Osteocyte (in vitro differentiated cells): ENCODE measurements at places on chromosomes 7 and 10.

DNA sequence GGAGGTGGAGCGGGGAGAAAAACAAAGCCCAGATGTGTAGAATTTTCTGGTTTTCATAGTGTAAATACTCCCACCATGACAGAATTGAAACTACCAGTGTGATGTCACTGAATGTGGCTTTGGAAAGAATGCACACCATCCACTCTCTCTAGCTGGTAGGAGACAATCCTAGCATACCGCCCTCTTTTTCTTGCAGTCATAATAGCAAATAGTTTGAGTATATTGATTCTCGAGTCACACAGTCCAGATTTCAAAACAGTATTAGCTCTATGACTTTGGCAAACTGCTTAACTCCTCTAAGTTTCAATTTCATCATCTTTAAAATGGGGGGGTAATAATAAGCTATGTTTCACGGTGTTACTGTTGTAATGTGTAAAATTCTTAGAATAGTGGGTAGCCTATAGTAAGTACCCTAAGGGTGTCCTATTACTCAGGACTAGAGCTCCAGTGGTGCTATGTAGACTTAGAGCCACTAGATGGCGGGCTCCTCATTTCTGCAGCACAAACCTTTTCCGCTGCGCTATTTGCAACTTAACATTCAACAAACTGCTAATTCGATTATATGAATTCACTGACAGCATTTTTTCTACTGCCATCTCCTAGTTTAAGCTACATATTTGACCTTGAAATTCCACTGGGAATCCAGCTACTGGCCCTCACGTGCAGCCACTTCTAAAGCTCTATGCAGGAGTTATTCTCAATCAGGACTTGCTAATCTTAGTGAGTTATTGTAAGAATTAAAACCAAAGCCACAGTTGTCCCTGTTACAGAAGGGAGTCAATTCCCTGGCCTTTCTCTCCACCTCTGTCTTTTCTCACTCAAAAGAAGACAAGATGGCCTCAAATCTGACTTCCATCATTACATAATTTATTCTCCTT, 18.7 kb downstream of the TAS2R40 start:
- no peak for DNase-seq

DNA sequence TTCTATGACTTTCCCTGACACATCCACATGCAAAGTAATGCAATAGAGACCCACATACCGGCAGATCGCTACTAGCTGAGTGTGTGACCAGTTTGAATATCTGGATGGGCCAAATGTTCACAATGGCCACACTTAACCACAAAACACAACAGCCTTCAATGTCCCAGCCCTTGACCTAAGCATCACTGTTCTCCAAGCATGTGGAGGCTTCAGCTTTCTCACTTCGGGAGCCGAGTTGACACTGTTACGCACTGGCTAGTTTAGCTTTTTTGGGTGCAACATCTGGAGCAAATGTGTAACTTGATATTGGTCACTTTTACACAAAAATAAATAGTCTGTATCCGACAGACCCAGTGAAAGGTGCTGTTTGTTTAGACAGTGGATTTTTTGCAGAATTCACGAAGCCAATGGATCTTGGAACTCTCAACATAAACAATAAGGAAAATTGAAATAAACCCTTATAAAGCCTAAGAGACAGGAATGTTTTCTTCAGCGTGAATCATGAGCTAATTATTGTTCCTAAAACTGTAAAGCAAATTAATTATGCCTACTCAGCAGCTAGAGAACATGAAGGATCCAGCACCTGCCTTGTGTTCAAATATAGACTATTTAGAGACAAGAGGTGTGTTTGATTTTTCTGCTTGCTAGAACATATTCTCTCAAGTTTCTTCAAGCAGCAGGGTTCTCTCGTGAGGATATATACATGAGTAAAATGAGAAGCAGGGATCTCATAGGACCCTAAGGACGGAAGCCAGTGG, 117.6 kb upstream of the JCAD start:
- DNase-seq = no peak

GRCh38 chr7:80105701-80106408, 28.8 kb upstream of the GNAI1 start:
- no peak for DNase-seq

GRCh38 chr7:142896741-142897379, 11.3 kb upstream of the TRPV6 start:
- DNase-seq = peak; percentile 59

GRCh38 chr7:56811081-56811480, 321.2 kb downstream of the ZNF479 start:
- no peak for DNase-seq

DNA sequence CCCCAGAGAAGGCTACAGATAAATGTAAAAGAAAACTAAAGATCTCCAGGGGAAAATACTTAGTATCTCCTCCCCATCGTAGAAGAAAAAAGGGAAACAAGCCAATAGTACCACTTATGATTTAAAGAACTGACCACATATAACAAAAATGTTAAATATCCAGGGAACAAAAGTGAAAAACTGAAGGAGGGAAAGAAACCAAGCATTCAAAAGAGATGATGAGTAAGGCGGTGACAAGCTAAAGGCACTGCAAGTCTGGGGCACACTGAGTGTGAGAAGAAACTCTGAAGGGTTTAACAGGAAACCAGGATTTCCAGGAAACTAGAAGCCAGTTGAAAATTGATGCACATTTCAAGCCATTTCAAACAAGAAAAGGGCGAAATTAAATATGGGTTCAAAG, 226.3 kb downstream of the AHR start:
- no peak for DNase-seq

GRCh38 chr7:5525271-5526099, 101.9 kb upstream of the TNRC18 start:
- no peak for DNase-seq

- DNase-seq = no peak
These were observed 32.7 kb downstream of the SLC35B4 start for GRCh38 chr7:134284011-134284410.

- DNase-seq = no peak
These were observed 51.9 kb downstream of the ASZ1 start for GRCh38 chr7:117375380-117375779.

- no peak for DNase-seq
These were observed 27.4 kb downstream of the COL1A2 start for GRCh38 chr7:94422136-94422535.

DNA sequence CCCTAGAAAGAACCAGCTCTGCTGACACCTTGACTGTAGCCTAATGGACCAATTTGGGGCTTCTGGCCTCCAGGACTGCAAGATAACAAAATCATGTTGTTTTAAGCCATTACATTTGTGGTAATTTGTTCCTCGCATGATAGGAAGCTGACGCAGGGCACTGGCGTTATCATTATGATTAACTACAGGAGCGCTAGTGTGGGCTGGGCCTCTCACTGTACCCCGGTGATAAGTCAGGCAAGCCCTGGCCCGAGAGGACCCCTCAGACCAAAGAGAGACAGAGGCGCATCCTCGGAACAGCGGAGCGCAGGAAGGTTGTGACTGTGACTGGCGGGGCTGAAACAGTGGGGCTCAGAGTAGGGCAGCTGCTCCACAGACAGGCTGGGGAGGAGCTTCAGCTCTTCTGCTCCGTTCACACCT, 150.3 kb upstream of the CHST15 start:
- DNase-seq = no peak
